ENCODE measurements at places on chromosomes 11 and 22. TPM values are rescaled to one million over a fixed set of nuclear protein-coding genes. Genes with fewer than 3 reads are reported as not detected.

Gene MS4A3
- not detected for total RNA-seq

Gene OR4D5
- not detected for total RNA-seq

Gene CBLIF
- total RNA-seq, result not detected

Gene IGF2
- total RNA-seq, result 3,275 TPM

Gene CDC42EP2
- total RNA-seq, result 12.3 TPM

Gene USP2
- total RNA-seq, result 13.1 TPM

Gene CABP4
- 0.29 TPM for total RNA-seq

Gene MS4A2
- total RNA-seq, result not detected

Gene SPI1
- not detected for total RNA-seq

Gene SPON1
- 30.9 TPM for total RNA-seq

Gene OSM
- total RNA-seq, result not detected

Gene MAP6
- 1.2 TPM for total RNA-seq

Gene APOC3
- not detected for total RNA-seq

Gene RFPL1
- 0.63 TPM for total RNA-seq

Gene OR4A16
- total RNA-seq, result not detected

GRCh38 chr11:36339888-36340287 is 43.8 kb downstream of the PRR5L start:
- no peak for DNase-seq

DNA sequence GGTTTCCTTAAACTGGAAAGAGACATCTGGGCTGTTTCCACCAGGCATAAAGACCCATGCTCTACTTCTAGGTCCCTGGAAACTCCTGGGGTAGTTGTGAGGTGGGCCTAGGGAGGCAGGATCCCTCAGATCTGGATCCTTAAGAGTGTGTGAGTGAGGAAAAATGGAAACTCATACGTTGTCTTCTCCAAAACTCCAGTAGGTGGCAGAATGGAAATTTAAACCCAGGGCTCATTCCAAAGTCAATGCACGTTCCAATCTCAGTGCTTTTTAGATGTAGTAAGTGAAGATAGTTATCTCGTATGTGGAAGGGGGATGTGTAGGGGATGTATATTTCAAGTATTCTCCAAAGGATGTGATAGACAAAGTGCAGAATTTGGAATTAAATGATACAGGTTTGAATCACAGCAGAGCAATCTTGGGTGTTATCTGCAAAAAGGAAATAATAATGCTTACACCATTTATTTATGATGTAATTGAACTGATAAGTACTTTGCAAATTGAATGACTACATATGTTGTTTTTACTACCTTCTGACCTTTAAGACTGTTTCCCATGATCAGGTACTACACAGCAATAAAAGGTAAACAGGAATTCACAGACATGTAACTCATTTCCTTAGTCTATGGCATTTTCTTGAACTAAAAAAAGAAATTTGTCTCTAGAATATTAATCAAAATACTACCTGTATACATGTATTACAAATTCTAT is 13.1 kb upstream of the MMP1 start:
- DNase-seq, result no peak

GRCh38 chr11:201966-202365 is 5.2 kb downstream of the BET1L start:
- DNase-seq, result no peak

GRCh38 chr22:44330744-44331660 is 18.3 kb upstream of the SHISAL1 start:
- DNase-seq, result no peak

- DNase-seq, result no peak
Observed at GRCh38 chr11:114273890-114274635, 22.1 kb upstream of the NNMT start.

GRCh38 chr11:118625976-118626375 is 18.6 kb downstream of the PHLDB1 start:
- no peak for DNase-seq

- no peak for DNase-seq
Observed at GRCh38 chr11:74011360-74012073, 2.6 kb upstream of the UCP3 start.

GRCh38 chr11:96506953-96507354 is 117.1 kb downstream of the JRKL start:
- no peak for DNase-seq

- DNase-seq, result no peak
Observed at GRCh38 chr11:72743321-72744221, 8.6 kb downstream of the ARAP1 start.

DNA sequence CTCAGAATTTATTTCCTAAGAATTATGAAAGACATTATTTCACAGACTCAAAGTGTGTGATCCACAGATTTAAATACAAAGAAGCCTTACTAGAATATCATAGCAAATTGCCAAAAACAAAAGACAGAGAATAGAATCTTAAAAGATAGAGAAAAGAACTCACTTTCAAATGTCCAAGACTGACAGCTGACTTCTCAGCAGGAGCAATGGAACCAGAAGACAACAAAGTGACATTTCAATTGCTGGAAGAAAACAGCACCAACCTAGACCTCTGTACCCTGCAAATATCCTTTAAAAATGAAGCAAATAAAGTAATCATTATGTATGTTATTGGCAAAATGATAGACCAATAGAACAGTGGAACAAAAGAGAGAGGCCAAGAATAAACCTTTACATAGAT is 109.2 kb downstream of the TTC17 start:
- DNase-seq, result no peak

DNA sequence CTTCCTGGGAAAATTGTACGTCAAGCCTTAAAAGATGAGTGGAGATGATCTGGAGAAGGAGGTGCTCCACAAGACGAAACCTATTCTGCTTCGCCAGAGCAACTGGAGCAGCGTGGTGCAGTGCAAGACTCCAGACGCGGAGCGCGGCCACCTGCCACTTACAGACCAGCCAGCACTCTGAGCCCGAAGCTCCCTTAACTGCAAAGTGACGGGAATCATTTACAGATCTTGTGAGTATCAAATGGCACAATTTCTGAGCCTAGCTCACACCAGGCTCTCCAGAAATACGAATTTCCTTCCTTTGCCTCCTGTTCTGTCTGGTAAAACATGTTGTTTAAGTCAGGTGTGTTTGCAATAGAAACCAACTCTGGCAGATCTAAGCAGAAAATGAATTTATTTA is 369.3 kb downstream of the CADM1 start:
- DNase-seq, result no peak

GRCh38 chr11:27717377-27717776 is 17.1 kb upstream of the BDNF start:
- DNase-seq, result no peak

- no peak for DNase-seq
Observed at GRCh38 chr11:96211436-96211835, 131.6 kb downstream of the MAML2 start.

DNA sequence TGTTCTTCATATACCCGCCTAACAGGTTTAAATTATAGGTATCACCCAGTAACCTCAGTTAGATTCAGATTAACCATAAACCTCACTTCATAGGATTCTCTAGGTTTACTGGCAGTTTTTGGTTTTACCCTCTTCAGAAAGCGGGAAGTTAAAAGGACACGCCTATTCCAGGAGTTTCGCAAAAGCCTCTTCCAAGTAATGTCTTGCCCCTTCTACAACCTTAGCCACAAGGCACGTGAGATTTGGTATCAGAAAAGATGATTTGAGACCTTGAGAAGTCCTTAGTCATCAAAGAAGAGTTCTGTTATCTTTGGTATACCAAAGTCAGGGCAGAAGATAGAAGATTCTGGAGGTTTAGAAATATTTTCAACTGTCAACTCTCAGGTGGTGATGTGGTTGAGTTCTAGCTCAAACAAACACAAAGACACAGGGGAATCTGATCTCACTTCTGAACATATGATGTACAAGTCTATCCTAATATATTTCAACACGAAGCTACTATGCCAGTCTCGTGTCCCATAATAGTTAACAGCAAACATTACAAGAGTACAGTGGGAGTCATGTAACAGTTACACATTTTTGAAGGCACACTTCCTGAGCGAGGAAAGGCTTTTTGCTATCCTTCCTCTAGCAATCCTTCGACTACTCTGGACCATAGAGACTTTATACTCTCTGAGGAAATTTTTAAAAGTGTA is 103.5 kb downstream of the USP35 start:
- no peak for DNase-seq

GRCh38 chr22:39814899-39815298 is 78.7 kb downstream of the ENTHD1 start:
- DNase-seq, result no peak

Measured in mesothelial cell of epicardium (in vitro differentiated cells).